ENCODE measurements at places on chromosomes 2 and 18. TPM values are rescaled to one million over a fixed set of nuclear protein-coding genes. Genes with fewer than 3 reads are reported as not detected.
A peak's percentile ranks its signal among the peaks of the same experiment; 100 is the strongest.

TUBA4B gene
- not detected for total RNA-seq

- DNase-seq = no peak
These were observed 267.6 kb upstream of the THSD7B start for GRCh38 chr2:136497709-136498108.

DNA sequence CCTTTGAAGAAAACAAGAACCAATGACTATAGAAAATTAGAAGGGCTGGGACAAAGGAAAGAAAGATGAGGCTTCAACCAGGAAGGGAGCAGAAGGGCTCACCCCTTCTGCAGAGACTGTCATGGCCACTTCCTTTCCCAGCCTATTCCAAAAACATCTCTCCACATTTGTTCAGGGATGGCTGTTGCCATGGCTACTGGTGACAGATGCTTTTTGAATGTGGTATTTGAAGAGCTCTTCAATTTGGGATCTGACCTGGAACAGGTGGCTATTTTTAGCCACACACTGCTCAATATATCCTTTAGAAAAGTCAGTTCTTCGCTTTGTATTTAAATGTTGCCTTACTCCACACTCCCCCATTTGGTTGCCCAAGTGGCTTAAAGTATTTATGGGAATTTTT lies 64.1 kb upstream of the LCLAT1 start:
- DNase-seq = no peak

DNA sequence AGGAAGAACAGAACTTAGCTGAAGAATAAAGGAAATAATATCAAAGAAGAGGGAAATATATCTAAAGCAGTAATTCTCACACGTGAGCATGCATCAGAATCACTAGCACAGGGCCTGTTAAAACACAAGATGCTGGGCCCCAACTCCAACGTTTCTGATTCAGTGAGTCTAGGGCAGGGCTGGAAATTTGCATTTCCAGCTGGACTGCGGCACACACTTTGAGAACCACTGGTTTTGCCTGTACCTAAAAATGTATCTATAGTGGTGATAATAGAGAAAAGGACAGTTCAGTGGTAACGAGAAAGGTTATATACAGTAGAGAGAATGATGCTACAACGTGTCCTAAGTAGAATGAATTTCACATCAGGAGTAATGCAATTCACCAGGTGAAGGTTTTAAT lies 11.2 kb downstream of the REV1 start:
- no peak for DNase-seq

DNA sequence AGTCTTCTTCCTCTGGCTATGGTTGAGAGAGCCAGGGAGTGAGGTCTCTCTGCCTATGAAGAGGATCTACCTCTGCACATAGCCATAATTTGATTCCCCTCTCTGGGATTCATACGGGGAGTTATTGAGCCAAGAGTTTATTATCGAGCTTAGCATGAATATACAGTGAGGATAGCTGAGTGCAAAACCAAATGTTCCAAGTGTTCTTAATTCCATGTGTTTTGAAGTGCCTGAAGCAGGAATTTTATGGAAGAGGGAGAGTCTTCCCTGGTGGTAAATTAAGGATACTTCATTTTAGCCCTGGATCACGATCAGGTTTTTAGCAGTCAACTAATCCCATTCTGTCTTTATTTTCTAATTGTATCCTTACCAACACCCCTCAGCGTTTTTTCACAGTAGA lies 270.6 kb downstream of the C1D start:
- DNase-seq = no peak

DNA sequence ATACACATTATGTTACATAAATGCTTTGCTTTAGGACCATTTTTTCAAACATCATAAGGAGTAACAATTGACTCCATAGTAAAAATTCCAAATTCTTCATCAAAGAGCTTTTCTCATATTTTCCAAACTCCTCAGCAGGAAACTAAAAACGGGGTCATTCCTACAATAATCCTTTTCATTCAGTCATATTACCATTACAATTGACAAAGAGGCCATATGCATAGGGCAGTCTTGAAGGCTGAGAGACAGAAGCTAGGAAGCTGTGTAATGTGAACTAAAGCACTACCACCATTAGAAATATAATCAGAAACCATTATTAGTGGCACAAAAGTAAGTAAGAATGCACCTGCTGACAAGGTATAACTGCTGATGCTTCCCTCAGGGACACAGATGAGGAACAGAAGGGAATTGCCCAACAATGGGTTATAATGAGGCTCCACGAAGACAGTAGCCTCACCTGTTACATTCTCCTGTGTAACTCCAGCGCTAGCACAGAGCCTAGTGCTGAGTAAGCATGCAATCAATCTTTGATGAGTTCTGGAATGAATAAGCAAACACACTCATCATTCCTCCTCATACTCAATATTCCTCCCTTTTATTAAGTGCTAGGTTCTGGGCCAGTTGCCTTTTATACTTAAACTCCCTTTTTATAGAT lies 942.3 kb downstream of the CPS1 start:
- no peak for DNase-seq

DNA sequence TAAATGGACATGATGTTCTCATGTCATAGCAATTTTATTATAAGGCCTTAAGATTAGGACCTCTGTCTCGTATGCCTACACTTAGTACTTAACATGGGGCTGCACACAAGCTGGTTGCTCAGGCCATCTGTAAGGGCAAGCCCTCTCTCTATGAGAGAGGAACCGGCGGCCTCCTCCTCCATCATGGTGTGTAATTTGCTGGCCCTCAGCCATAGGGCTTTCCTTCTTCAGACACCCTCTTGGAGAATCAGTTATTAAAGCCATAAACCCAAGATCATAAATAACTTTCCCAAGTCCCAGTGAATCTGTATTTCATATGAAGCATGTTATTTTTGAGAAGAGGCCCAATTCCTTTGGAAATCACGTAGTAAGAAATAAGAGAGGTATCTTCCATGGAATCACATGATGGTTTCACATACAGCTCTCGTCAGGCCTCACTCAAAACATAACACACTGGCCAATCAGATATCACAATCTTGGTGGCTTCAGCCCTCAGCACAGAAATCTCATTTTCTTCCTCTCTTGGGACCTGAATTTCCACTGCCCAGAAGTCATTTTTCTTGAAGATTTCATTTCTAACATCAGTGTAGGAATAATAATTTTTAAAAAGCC lies 92.6 kb downstream of the RDH14 start:
- DNase-seq = no peak

DNA sequence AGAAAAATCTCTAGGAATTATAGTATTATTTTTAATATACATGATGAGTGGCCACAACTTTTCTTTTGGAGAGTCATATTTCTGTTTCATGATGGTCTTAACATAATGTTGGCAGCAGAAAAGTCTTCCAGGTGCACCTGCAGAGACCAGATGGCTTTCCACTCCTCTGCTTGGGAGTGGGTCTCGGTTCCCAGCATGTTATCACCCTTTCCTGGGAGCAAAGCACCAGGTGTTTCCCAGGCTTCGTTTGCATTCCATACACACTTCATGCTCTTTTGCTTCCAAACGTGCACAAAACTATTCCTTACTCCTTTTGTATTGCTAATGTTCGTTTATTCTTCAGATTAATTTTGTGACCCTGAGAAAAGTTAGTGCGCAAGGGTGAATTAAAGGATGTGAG lies 305.2 kb downstream of the CDH2 start:
- no peak for DNase-seq

NCK2 gene
- total RNA-seq = 49.2 TPM

DNA sequence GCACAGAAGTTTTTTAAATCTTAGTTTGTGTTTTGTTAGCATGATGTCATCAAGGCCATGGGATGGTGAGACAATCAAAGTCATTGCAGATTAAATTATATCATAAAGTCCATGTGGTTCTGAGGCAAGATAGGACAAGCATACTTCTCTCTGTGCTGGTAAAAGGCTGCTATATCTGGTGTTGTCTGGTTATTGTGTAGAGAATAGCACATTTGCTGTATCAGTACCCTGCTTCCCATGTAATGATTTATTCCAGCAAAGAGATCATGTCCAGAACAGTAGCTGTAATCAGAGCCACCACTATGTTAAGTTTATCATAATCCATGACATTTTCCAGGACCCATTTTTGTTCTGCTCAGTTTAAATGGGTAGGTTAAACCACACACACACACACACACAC lies 123.0 kb downstream of the TTC27 start:
- no peak for DNase-seq

TMEM182 gene
- total RNA-seq = 3.6 TPM

- DNase-seq = no peak
These were observed 50.5 kb upstream of the HS6ST1 start for GRCh38 chr2:128369108-128369555.

DNA sequence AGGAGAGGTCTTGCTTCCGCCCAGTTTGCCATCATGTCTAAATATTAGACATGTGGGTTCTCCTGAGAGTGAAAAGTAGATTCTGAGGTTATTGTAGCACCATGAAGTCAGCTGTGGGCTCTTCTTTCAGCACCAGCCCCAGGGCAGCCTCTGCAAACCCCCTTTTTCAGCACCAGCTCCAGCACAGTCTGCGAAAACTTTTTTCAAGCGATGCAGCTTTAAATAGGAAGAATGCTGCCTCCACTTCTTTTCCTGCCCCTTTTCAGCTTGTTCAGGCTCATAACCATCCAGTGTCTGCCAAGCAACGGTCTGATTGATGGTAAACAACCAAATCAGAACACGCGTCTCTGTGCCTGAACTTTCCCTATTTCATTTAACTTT lies at the start of gene COL5A2:
Gene COL5A2, minus strand, starts transcription at position 192 of the 381 bp plus-strand sequence. Its CDS starts 157 bp downstream, at position 35.
- DNase-seq = peak; percentile 42

SULT1C4 gene
- total RNA-seq = 0.96 TPM

DYTN gene
- not detected for total RNA-seq

- no peak for DNase-seq
These were observed 157.1 kb downstream of the BCL2 start for GRCh38 chr18:63162271-63163014.

ARHGAP28 gene
- 7.9 TPM for total RNA-seq

CRACDL gene
- total RNA-seq = 0.29 TPM

DNA sequence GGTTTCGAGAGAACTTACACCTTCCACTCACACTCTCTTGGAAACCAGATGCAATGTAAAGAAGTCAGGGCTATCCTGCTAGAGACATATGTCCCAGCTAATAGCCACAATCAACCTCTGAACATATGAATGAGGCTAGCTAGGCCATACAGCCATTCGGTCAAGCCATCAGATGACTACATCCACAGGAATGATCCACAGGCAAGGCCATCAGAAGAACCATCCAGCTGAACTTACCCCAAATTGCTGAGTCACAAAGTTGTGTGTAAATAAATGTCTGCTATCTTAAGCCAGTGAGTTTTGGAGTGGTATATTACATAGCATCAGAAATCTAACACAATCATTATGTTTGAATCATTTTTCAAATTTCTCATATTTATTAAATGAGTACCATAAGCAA lies 5.2 kb upstream of the SPAST start:
- no peak for DNase-seq

UGT1A8 gene
- total RNA-seq = not detected

- peak; percentile 12 for DNase-seq
These were observed 239.8 kb downstream of the BCL11A start for GRCh38 chr2:60313470-60314172.

ALMS1 gene
- 34.0 TPM for total RNA-seq

EVX2 gene
- not detected for total RNA-seq

GRCh38 chr2:220162320-220162719 lies 534.9 kb downstream of the SLC4A3 start:
- DNase-seq = no peak

SLC5A7 gene
- not detected for total RNA-seq

- no peak for DNase-seq
These were observed 22.8 kb downstream of the ADRA2B start for GRCh38 chr2:96093528-96093927.

DNA sequence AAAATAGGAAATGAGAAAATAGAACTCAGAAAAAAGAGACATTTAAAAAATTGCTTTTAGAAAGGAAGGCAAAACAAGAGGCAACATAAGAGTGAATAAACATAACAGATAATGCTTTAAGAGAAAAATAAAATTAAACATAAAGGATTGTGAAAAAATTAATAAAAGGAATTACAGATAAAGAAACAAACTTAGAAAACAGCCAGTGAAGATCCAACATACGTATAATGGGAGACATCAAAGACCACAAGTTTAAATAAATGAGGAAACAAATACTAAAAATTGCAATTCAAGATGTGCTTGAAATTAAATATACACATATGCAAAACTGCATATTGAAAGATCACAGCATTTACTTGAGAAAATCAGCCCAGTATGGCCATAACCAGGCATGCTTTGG lies 448.9 kb downstream of the NBAS start:
- DNase-seq = no peak

DNA sequence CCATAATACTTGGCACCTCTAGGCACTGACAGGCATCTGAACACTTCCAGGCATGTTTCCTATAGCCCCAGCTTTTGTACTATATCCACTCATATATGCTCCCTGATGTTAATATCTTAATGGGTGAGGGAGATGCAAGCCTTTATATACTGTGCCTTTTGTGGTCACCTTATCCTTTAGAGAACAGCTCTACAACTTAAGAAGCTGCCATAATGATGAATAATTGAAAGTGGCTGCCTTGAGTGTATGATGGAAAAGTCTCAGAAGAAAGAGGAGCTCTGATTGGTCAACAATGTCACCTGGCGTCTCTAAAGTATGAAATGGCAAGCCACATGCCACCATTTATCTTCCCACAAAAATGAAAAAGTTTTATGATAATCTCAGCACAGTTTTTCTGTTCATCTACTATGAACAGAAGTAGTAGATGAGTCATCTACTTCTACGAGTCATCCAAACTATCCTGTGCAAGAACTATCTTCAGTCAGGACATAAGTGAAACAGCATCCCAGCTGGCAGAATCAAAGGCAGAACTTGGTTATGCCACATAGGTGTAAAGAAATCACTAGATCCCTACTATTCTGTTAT lies 997.9 kb upstream of the CELF4 start:
- no peak for DNase-seq

DNA sequence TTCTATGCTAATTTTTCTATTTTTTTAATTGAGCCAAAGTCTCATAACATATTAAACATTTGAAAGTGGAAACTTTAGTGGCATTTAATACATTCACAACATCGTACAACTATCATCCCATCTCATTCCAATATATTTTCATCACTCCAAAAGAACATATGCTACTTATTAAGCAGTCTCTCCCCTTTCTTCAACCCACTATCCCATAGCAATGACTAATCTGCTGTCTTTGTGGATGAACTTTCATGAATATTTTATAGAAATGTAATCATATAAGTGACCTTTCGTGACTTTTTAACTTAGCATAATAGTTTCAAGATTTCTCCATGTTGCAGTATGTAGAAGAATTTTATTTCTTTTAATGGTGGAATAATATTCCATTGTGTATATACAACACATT lies 90.3 kb downstream of the CCDC178 start:
- no peak for DNase-seq

Measured in H9 (cell line).